Activated CD8-positive, alpha-beta memory T cell treated with anti-CD3 and anti-CD28 coated beads for 4 hours (primary cell): ENCODE measurements at places on chromosomes 3 and 15.

- DNase-seq = no peak
These were observed 95.1 kb downstream of the RPL39L start for GRCh38 chr3:187044206-187044605.

DNA sequence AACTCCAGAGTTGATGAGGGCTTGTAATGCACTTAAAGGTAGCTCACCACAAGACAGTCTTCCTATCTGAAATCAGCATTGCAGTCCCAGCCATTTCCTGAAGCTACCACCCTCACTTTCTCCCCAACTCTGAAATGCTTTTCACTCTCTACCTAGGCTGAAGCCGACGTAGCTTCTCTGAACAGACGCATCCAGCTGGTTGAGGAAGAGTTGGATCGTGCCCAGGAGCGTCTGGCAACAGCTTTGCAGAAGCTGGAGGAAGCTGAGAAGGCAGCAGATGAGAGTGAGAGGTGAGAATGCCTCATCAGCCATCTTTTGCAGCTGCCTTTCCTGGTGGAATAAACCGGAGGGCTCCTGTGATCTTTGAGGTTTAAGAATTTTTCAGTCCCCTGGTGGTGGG is 14.3 kb downstream of the TPM1 start:
- no peak for DNase-seq

GRCh38 chr15:84598250-84598649 is 2.6 kb upstream of the ZSCAN2 start:
- DNase-seq = no peak

DNA sequence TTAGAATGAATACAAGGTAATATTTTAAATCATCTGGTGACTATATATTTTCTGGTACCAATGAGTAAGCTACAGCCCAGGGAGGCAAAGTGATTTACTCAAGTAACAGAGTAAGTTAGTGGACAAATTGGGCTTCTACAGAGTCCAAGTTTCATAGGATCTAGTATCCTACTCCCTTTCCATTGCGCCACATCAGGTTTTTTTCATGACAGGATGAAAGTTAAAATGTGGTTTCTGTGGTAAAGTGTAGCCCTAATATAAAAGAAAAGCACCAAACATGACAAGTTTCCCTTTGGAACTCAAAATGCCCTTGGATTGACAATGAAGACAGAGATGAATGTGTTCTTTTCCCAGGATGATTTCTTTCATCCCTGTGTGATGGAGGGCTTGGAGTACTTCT is 350.8 kb upstream of the ZNF385D start:
- no peak for DNase-seq

- DNase-seq = peak; percentile 88
These were observed 30.1 kb upstream of the NRROS start for GRCh38 chr3:196609343-196609775.

DNA sequence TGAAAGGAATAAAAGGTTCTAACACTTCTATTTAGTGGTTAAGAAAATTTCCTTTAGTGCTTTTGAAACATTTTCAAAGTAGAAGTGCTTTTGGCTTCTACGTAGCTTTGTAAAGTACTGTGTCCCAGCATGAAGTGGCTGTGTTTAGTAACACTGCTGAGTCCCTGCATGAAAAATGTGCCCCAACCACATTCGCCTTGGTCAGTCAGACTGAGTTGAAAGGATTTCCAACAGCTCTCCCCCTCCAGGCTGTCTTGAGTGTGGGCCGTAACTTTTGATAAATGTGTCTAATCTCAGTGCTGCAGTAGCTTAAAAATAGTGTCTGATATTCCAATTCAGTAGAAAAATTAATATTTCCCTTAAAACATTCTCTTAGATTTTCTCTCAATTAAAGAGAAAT is 115.0 kb downstream of the NR1D2 start:
- DNase-seq = no peak

- no peak for DNase-seq
These were observed 108.4 kb upstream of the TUSC7 start for GRCh38 chr3:116601206-116601605.

- no peak for DNase-seq
These were observed 34.9 kb downstream of the NXPE3 start for GRCh38 chr3:101813817-101814440.

GRCh38 chr15:65373163-65373651 is 4.6 kb downstream of the IGDCC3 start:
- DNase-seq = no peak

- peak; percentile 39 for DNase-seq
These were observed 29.0 kb downstream of the ANP32A start for GRCh38 chr15:68791431-68792283.

GRCh38 chr3:100129941-100130340 is 15.6 kb upstream of the FILIP1L start:
- no peak for DNase-seq

DNA sequence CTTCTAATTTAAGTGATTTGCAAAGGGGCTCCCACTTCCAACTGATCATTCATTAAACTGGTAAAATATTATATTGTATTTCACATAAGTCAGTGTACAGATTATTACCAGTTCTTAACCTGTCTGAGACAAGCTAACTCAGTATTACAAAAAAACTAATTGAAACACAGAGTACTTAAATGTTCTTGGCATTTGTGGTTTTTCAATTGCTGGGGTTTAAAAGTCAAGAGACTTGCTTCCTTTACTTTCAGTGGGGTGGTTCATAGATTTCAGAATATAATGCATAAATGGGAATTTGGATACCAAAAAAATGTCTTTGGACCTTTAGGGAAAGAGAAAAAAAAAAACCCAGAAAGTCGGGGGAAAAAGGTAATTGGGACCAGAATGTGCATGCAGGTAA is 85.0 kb downstream of the ATP10A start:
- DNase-seq = no peak

DNA sequence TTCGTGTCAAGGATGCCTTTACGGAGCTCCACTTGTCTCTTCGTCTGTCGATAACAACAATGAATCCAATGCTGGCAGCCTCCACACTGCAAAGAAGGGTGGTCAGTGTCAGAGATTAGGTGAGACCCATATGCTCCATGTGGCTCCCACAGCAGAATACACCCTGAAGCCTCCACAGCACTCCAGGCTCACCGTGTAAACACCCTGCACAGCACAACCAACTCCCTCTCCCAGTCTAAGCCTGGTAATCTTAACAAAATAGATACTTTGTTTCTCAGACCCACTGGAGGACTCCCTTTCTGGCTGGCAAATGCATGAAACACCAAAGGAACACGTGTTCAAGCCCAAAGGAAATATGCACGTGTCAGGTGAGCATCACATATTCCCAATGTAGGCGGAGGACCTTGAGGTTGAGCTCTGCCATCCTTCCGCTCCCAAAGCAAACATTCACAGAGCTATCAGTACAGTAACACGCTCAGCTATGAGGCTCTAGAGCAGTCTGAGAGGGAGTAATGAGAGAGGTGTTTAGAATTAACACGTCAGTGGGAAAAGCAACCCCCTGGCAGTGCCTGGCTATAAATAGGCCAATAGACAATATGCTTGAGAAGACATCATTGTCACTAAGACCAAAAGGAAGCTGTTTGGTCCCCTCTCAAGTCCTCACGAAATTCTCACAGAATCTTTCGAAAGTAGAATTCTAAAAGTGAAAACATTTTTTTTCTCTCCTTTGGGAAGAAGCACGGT is 86.7 kb downstream of the MCF2L2 start:
- DNase-seq = no peak

- no peak for DNase-seq
These were observed 2.2 kb downstream of the MBNL1 start for GRCh38 chr3:152270937-152271336.

GRCh38 chr15:74174219-74174957 is 878 bp downstream of the ISLR start:
- no peak for DNase-seq

DNA sequence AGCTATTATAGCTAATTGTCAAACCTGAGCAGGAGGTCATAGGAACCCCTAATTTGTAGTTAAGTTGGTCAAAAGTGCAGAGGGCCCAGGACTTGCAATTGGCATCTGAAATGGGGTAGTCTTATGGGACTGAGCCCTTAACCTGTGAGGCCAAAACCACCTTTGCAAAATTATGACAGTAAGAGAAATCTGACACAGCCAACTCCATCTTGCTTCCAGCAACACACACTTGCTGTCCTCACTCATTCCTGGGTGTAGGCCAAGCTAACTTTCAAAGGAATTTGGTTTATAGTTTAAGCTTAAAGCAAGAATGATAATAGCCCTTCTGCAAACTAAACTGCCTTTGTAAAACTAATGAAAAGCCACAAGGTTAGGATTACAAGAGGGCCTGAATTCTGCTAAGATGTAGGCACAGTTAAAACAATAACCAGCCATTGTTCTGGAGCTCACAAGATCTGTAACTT is 57.6 kb upstream of the FRMD4B start:
- no peak for DNase-seq

- no peak for DNase-seq
These were observed 9.3 kb downstream of the TLE3 start for GRCh38 chr15:70088455-70088854.

GRCh38 chr3:11574981-11575669 is 68.6 kb downstream of the VGLL4 start:
- DNase-seq = no peak

- no peak for DNase-seq
These were observed 63.7 kb upstream of the CRTC3 start for GRCh38 chr15:90465930-90466567.

GRCh38 chr3:168885028-168885427 is 778.5 kb downstream of the MECOM start:
- no peak for DNase-seq

DNA sequence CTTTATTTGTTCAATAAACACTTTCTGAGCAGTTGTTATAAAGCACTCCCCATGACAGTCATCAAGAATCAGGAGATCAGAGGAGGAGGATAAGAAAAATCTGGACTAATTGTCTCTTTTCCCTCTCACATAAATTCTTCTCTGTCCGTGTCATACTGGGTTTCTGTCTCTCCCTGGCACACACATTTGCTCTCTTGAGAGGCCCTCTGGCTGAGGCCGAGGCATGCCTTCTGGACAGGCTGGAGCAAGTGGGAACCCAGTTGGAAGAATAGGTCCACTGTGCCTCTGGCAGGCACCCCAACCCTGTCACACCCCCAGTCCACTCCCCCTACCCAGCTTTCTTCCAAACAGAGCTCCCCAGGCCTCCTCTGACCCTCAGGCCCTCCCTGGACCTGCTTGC is 315.8 kb downstream of the UACA start:
- DNase-seq = no peak

- no peak for DNase-seq
These were observed 544 bp upstream of the TIMMDC1 start for GRCh38 chr3:119497820-119498185.

DNA sequence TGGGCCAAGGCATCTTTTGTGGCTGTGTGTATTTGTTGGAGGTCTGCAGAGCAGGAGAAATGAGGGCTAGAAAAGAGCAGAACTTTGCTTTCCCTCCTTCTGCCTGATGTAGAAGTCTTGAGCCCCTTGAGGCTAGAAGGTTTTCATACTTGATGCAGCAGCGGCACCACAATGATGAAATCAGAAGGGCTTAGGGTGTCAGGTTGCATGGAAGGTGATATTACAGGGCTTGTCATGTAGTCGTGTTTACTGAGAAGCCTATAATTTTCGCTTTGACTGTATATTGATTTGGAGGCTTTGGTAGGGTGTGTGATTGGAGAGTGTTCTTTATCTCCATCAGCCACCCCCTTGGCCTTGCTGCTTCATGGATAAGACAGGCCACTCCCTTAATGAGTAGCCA is 339.8 kb downstream of the THSD4 start:
- DNase-seq = no peak

- DNase-seq = no peak
These were observed 79.5 kb upstream of the POMGNT2 start for GRCh38 chr3:43185274-43185982.

- DNase-seq = no peak
These were observed 495 bp upstream of the NXPE3 start for GRCh38 chr3:101778385-101779046.

- no peak for DNase-seq
These were observed 353.4 kb upstream of the MANF start for GRCh38 chr3:51031666-51032065.

GRCh38 chr3:194329583-194329965 is 21.6 kb downstream of the CPN2 start:
- no peak for DNase-seq

- no peak for DNase-seq
These were observed 64.5 kb upstream of the ZNF280D start for GRCh38 chr15:56797720-56798275.

DNA sequence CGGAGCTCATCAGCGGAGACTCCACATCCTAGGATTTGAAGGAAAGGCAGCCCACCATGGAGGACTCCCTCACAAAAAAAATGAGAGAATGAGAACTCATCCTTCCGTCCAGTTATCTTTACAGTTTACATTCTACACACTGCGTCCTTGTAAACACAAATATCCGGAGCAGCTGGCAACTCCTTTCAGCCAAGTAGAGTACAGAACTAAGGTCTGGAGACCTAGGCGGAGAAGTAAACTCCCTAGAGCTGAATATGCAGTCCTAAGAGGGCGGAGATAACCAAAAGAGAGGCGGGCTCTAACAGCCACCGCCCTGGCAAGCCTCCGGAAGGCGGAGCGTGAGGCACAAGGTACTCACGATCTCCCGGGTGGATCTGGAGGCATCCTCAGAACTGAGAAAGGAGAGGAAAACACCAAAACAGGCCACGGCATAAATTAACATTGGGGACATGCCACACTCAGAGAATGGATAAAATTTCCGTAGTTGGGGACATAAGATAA is 924 bp upstream of the SIN3A start:
- peak; percentile 59 for DNase-seq

GRCh38 chr3:43028001-43028400 is 48.9 kb downstream of the GASK1A start:
- no peak for DNase-seq

DNA sequence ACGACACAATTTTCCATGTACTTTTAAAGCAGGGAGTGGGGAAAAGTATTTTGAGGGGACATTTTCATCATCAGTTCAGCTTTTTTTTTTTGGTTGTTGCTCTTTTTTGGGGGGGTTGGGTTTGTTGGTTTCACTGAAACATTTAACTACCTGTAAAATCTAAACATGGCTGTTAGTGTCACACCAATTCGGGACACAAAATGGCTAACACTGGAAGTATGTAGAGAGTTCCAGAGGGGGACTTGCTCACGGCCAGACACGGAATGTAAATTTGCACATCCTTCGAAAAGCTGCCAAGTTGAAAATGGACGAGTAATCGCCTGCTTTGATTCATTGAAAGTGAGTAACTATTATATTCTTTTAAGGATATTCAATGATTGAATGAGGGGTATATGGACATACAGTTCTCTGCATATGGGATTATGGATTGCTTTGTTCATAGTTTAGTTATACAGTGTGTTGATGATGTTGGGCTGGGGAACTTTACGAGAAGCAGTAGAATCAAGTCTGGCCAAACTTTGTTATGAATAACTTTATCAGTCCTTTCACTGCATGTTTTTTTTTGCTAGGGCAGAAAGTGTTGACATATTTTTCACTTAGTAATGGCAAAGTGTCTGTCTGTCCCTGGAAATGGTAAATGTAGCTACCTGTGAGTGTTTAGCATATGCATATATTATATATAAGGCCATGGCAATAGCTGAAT is 31.5 kb downstream of the MBNL1 start:
- no peak for DNase-seq

DNA sequence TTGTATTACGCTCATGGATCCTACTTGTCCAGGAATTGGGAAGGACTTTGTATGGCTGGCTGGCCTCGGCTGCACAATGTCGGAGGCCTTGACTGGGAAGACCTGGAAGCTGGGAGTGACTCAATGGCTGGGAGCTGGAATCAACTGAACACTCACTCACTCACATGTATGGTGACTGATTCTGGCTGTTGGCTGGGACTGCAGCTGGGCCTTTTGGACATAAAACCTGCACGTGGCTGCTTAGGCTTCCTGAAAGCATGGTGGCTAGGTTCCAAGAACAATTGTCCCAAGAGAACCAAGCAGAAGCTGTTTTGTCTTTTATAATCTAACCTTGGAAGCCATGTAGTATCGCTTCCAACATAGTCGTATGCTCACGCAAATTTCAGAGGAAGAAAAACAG is 38.0 kb upstream of the CMTM8 start:
- no peak for DNase-seq
